ENCODE measurements at places on chromosomes 4 and X. TPM values are rescaled to one million over a fixed set of nuclear protein-coding genes. Genes with fewer than 3 reads are reported as not detected.

DNA sequence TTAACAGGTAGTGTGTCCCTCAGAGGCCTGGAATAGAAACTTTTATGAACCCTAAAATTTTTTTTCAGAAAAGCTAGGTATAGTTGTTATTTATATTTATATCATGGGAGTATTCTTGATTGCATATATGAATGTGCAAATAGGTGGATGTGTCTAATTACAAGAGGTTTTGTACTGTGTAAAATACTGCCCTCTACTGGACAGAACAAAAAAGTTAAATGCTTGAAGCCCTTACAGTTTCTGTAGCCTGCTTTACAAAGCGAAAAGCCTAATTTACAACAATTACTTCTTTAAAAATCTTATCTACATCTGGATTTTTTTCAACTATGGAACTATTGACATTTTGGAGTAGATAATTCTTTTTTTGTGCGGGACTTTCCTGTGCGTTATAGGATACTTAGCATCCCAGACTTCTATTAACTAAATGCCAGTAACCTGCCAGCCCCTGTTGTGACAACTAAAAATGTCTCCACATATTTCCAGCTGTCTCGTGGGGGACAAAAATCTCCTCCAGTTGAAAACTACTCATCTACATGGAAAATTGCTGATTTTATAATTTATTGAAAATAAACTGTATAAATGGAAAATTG lies 35.1 kb downstream of the ENPEP start:
- H3K27me3 ChIP-seq = no peaks in the 10 kb centered on the region
- no peak overlapping the region for H3K27ac ChIP-seq
- H3K4me3 ChIP-seq = no peak overlapping the region
- H3K4me1 ChIP-seq = no peaks in the 10 kb centered on the region
- DNase-seq = no peak

DNA sequence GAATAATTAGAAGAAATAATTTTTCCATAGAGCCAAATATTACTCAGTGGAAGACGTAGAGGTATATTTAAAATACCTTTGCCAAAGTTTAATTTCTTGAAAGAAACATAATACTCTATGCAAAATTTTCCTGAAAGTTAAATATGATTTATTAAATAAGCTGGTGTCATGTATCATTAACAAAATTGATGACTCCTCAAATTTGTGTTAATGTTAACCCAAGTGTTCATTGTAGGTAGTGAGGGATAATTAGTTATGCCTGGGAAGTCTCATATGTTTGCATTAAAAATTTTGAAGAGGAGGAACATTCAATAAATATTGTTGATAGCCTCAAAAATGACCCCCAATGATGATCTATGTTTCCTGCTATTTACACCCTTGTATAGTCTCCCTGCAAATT lies 292.7 kb upstream of the AMOT start:
- no peaks in the 10 kb centered on the region for H3K4me1 ChIP-seq
- no peaks in the 10 kb centered on the region for H3K27me3 ChIP-seq
- no peak overlapping the region for H3K4me3 ChIP-seq

NDUFA1 gene
- polyA plus RNA-seq = 74.8 TPM

ATP11C gene
- 15.9 TPM for polyA plus RNA-seq

ADGRG2 gene
- polyA plus RNA-seq = 17.2 TPM

ADGRG4 gene
- 0.28 TPM for polyA plus RNA-seq

TBC1D9 gene
- 8.6 TPM for polyA plus RNA-seq

BEX5 gene
- polyA plus RNA-seq = 18.6 TPM
